ENCODE measurements at places on chromosomes 7 and 10.

DNA sequence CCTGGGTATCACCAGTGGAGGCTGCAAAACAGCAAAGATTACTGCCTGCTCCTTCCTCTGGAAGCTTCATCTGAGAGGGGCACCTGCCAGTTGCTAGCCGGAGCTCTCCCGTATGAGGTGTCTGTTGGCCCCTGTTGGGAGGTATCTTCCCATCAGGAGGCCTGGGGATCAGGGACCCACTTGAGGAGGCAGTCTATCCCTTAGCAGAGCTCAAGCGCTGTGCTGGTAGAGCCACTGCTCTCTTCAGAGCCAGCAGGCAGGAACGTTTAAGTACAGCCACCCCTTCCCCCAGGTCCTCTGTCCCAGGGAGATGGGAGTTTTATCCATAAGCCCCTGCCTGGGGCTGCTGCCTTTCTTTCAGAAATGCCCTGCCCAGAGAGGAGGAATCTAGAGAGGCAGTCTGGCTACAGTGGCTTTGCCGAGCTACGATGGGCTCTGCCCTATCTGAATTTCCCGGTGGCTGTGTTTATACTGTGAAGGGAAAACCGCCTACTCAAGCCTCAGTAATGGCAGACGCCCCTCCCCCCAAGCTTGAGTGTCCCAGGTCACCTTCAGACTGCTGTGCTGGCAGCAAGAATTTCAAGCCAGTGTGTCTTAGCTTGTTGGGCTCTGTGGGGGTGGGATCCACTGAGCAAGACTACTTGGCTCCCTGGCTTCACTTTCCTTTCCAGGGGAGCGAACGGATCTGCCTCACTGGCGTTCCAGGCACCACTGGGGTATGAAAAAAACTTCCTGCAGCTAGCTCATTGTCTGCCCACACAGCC is 19.6 kb downstream of the SEMA3E start:
- DNase-seq: no peak

DNA sequence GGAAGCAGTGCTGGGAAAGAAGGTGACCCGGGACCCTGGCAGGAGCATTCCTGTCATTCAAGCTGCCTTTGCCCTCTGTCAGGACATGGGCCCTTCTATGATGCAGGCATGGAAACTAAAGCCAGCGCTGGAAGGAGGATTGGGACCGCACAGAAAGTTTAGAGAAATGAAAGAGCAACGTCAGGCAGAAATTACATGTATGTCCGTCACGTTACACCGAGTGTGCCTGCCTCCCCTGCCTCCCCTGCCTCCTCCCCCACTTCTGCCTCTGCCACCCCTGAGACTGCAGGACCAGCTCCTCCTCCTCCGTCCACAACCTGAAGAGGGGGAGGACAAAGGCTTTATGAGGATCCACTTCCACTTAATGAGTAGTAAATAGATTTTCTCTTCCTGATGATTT is 13.9 kb upstream of the PWWP2B start:
- no peak for DNase-seq

DNA sequence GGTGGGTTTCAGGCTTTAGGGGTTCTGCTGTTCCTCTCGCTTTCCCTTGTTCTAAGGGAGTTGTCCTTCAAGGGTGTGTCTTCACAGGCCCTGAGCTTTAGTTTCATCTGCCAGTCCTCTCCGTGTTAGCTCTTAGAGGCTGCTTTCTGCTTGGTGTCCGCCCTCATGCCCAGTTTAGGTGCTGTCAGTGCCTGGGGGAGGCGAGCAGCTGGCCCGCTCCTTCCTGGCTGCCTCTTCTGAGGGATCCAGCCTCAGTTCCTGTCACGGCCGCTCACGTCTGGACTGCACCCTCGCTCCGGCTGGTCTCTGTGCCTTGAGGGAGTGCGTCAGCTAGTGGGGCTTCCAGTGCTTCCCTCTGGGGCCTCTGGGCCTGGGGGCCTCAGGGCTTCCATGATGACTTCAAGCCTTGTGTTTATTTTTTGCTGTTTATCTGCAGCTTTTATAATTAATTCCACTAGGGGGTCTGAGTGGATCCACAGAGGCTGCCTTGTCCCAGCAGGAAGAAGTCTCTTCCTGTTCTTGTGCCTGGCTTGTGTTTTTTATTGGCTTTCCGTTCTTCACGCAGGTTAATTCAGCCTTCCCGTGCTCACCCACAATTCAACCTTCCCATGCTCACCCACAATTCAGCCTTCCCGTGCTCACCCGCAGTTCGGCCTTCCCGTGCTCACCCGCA is 33.0 kb downstream of the WDR37 start:
- DNase-seq: peak; percentile 12

GRCh38 chr7:154699417-154699816 is 303.5 kb downstream of the PAXIP1 start:
- DNase-seq: no peak

DNA sequence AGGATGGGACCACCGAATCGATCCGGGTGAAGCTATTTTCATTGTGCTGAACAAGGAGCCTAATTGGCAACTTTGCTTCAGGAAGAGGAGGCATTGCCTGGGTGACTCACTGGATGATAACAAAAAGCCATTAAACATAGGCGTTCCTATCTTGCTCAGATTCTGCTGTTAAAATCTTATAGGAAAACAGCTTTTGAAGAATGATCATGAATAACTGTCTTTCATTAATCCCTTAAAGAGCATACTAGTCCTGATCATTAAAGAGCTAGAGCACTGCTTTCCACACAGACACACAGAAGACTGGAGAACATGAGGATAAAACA is 174.2 kb upstream of the IMMP2L start:
- no peak for DNase-seq

- DNase-seq: no peak
These were observed 105.1 kb upstream of the GPR22 start for GRCh38 chr7:107364787-107365186.
